ENCODE measurements at places on chromosomes 2 and 18.

- no peak for DNase-seq
Measured at GRCh38 chr2:174773215-174773614, 8.9 kb upstream of the CHRNA1 start.

DNA sequence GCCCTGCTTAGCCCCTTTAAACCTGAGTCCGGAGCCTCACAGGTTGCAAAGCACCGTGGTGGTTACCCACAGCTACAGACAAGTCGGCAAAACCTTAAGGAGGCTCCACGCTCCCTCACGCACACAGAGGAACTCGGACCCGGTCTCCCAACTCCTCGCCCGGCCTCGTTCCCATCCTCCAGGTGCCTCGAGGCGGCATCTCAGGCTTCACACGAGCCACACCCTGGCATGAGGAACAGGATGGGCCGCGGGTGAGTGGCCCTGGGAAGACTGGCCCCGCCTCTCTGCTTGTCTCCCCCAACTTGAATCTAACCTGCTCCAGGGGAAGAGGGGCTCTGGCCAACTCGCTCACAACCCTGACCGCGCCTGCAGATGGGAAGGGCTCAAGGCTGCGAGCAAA lies 97.4 kb downstream of the EIPR1 start:
- no peak for DNase-seq

DNA sequence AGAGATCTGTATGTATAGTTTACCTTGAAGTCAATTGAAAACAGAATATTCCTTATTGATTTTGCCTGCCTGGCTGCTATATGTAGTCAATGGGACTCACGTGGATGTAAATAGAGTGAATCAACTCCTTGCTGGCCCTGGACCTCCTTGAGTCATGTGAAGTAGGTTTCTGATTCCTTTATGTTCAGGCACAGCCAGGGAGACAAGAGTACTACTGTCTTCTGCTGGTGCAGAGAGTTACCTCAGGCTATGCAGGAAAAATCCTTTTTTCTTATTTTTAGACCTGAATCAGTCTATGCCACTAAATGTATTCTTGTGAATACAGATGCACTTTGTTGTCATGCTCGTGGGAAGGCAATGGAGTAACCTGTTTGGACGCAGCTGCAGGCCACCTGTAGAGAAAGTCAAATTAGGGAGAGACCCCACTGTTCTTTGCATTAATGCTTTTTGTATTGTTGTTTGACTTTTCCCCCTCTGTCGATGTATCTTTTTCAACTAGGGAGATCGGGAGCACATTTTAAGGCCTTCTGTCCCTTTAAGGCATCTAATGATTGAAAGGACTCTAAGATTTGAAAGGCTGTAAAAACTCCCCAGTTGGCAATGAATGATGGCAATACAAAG lies 473.9 kb downstream of the ARHGAP15 start:
- no peak for DNase-seq

GRCh38 chr18:10081492-10081891 lies 167.7 kb downstream of the VAPA start:
- DNase-seq = no peak

DNA sequence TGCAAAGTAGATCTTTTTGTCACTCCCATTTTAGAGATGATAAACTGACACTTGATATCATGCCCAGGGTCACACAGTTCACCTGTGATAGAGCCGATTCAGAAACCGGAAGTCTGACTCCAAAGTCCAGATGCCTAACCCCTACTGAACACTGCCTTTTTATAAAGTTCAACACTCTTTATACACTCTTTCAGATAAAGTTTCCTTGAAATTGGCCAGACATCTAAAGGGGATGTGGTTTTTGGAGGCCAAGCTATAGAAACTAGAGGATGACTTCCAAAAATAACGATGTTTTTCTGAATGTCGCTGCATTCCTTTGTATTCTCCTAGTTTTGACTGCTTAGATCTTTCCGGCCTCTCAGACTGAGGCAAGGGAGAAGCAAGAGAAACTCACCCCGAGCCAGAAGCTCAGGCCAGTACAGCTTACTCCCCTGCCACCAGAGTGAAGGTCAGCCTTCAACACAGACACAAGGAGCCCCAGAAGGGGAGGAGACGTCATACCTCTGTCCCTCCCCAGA lies 61.8 kb downstream of the NRP2 start:
- no peak for DNase-seq

DNA sequence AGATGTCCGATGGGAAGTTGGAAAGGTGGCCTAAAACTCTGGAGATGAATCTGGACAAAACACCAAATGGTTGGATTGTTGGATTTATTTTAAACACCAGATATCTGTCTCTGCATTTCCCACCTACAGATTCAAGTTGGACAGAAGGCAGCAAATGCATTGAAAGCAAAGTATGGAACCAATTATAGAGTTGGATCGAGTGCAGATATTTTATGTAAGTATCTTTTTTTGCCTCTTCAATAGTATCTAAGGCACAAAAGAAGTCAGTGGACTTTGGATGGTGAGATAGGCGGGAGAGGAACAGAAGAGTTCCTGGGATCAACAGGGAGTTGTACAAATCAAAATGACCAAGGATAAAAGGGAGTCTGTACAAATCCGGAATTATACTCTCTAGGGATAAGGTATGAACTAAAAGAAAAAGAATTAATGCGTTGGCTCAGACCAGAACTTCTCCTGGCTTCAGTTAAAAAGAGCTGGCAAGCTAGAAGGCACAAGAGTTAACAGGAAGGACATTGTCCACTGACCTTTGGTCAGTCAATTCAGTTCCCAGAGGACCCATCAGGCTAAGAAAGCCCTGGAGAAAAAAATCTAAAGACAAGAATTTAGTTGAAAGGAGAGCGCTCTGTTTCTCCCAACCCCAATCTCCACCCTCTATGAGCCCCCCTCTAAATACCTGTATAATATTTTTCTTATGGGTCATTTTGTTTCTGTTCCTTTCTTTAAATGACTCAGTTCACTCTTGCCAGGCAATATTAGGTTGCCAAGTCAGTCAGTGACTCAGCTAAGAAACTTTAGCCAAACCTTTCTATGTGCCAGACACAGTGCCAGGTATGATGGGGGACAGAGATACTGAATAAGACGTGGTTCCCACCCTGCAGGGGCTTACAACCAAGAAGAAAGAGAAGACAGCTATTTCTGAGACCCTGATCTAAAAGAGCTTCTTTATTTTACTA lies 29.1 kb downstream of the CPO start:
- DNase-seq = no peak

GRCh38 chr18:24168496-24168895 lies 29.6 kb downstream of the CABYR start:
- DNase-seq = no peak

GRCh38 chr2:44836174-44836573 lies 105.3 kb upstream of the SIX3 start:
- DNase-seq = no peak

DNA sequence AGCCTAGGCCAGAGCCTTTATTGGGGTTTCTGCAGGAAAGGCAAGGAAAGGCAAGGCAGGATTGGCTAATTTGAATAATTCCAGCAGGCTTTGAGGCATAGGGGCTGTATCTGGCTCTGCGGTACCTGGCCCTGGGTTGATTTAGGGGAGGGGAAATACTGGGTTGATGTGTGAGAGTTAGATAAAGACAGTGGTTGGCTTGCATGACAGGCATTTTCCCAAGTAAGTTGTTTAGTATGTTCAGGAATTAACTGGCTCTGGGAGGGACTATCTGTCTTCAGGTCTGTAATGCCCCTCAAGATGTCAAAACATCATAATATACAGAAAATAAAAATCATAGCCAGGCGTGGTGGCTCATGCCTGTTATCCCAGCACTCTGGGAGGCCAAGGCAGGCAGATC lies 98.7 kb downstream of the UBR3 start:
- no peak for DNase-seq

DNA sequence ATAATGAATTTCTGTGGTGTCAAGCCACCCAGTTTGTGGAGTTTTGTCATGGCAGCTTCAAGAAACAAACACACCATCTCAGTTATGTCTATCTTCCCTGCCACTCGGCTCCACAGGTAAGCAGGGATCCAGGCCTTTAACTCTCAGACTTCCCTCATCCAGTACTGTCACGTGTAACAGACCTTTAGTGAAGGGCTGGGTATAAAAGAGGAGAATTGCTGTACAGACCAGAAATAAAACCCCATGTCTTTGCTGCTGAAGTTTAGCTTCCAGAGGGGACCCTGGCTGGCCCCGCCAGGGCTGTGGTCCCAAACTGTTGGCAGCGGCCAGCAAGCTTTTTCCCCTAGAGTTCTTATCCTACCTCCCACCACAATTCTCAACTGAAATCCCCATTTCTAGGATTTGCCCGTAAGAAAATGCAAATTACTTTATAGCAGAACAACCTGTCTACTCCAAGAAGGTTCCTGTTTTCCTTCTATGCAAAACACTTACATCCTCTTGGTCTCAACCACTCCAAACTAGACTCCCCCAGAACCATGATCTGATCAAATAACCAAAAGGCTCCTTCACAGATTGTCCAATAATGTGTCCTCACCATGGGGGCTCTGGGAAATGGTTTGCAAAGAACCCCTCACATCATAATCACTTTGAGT lies 438.0 kb upstream of the ID2 start:
- DNase-seq = no peak

DNA sequence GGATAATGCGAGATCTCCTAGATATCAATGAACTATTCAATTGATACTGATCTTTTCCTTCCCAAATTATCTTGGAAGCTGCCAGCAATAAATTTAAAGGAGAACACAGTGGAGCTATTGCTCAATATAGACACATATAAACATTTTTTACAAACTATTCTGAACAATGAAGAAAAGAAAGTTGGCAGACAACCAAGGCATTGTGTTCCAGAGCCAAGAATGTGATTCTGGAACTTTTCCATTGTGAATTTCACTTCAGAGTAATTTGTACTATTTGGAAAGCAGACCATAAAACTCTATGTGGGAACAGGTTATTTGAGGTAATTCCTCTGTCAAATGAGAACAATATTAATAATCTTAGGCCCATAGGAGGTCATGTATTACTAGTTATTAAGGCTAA lies 588.2 kb downstream of the IRS1 start:
- no peak for DNase-seq

GRCh38 chr2:155412598-155412997 lies 714.1 kb downstream of the KCNJ3 start:
- DNase-seq = no peak

- no peak for DNase-seq
Measured at GRCh38 chr2:27754831-27755230, 16.7 kb upstream of the MRPL33 start.

DNA sequence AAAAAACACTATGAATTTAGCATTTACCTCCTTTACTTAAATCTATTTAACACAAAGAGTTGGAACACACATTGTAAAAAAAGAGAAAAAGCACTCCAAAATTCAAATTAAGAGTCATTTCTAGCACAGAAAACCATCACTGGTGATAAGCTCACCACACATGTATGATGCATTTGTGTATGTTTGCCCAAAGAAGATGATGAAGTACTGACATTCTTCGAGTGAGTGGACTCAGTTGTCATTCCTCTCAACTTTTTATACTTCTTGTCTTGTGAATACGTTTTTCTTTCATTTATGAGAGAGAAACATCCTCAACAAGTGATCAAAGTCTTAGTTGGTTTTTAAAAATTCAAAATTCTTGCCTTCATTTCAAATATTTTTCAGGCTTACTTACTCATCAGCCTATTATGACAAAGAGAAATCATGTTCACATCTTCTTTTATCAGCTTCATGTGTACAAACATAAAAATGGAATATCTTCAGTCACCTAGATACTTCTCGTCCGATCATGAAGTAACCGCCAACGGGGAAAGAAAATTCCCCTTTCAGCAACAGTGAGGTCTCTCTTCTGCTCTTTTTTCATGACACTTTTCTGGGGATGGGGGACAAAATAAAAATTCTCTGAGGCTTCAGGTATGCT lies 1.5 kb downstream of the DSEL start:
- DNase-seq = no peak

DNA sequence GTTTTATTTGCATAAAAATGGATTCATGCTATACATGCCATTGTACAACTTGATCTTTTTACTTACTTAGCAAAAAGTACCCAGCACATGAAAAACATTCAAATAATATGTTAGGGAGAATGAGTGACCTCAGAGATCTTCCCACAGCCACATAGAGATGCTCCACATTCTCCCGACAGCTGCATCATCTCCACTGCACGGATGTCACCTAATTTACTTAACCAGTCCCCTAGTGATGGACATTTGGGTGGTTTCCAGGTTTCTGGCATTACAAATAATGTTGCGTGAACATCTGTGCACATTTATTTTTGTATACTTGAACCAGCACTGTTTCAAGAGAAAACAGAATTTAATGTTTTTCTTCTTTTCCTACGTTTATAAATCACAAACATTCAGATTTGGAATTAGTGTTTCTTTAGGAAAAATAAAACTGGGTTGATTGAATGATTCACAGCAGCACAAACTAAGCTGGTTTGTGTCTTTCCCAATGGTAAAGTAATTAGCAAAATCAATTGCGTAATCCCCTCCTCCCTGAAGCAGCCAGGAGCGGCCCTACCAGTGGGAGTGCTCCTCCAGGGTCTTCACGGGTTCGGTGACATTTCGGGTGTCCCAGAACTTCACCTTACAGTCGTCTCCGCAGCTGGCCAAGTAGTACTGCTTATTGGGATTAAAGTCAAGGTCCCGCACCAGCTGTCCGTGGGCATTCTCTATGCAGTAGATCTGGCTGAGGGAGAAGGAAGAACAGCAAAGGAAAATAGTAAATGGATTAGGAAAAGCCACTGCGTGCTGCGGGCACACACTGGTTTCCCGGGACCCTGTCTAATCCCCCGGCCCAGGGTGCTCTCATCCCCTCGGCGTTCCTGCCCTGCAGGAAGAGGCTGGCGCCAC lies 183.9 kb downstream of the EIPR1 start:
- no peak for DNase-seq

DNA sequence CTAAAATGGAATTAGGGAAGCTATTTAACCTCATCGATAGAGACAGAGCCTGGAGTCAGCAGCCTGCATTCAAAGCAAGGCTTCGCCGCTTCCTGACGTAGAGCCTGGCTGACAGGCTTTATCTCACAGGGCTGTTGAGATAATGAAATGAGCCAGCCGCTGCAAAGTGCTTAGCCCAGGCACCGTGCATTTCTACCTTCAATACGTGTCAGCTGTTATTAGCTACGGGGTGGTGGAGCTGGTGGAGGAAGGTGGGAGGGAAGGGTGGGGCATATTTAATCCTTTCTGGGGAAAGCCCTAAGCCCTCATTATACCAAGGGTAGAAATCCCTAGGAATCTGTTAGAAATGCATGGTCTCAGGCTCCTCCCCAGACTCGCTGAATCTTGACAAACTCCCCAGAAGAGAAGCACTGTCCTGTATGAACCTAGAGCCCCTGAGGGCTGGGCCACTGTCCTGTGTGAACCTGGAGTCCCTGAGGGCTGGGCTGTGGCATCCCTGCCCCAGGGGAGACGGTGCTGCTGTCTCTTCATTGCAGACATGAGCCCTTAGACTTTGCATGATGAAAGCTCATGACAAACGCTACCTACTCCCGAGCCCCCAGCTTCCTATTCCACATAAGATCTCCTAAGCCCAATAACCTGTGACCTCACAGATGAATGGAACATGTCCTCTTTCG lies 72.4 kb downstream of the ALPK2 start:
- no peak for DNase-seq

GRCh38 chr2:105256431-105257047 lies 15.0 kb downstream of the GPR45 start:
- DNase-seq = no peak

GRCh38 chr2:8525582-8526402 lies 156.1 kb upstream of the ID2 start:
- no peak for DNase-seq
